ENCODE measurements at places on chromosomes 7 and 10.

- no peak for DNase-seq
Measured at GRCh38 chr10:91771907-91772306, 26.3 kb upstream of the TNKS2 start.

GRCh38 chr7:134842886-134843430 lies 63.5 kb downstream of the CALD1 start:
- no peak for DNase-seq

GRCh38 chr10:113158183-113158582 lies 208.1 kb downstream of the TCF7L2 start:
- no peak for DNase-seq

GRCh38 chr10:3179174-3179573 lies 6.6 kb upstream of the PITRM1 start:
- DNase-seq: no peak

DNA sequence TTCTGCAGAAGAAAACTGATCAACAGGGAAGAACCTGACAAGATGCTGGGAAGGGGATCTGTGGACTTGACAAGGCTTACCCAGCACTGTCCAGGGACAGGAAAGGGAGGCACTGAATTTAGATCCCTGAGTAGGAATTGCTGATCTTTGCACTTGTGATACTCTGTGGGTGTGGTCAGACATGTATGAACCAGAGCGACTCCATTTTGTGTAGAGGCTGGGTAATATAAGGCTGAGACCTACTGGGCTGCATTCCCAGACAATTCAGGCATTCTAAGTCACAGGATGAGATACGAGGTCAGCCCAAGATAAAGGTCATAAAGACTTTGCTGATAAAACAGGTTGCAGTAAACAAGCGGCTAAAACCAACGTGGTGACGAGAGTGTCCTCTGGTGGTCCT lies 60.7 kb downstream of the CCDC3 start:
- no peak for DNase-seq

DNA sequence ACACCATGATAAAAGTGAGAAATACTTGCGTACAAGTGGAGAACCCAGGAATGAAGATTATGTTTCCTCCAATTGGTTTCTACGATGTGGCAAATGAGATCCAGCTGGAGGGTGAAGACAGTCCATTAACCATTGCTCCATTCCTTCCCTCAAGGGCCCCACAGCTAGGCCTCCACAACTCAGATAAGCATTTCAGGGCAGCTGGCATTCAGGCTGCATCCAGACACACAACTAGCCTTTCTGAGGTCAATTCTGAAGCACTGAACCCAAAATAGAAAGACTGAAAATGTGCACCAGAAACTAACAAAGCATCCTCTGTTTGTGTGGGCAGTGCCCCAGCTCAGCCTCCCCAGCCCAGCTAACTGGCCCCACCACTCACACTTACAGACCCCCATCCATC lies 94.8 kb downstream of the GSAP start:
- DNase-seq: no peak

Data from NCI-H748 treated with DMSO at 0.1 percent for 48 hours (cell line).